ENCODE measurements at places on chromosomes 13 and 19.

DNA sequence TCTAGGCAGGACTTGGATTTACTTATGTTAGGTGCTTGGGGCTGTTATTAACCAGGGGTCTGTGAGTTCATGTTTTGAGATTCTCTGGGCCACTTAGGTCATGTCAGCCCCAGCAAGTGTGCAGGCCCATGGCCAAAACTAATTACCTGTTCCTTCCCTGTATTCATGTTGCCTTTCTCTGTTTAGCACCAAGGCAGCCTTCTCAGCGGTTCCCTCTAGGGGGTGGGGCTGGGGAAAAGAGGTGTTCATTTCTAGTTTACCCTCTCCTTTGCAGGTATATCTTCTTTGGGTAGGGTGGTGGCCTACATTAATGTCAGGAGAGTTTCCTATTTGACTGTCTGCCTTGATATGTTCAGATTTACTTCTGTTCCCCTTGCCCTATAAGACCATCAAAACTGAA, 61.7 kb downstream of the PDS5B start:
- DNase-seq = peak; percentile 15

DNA sequence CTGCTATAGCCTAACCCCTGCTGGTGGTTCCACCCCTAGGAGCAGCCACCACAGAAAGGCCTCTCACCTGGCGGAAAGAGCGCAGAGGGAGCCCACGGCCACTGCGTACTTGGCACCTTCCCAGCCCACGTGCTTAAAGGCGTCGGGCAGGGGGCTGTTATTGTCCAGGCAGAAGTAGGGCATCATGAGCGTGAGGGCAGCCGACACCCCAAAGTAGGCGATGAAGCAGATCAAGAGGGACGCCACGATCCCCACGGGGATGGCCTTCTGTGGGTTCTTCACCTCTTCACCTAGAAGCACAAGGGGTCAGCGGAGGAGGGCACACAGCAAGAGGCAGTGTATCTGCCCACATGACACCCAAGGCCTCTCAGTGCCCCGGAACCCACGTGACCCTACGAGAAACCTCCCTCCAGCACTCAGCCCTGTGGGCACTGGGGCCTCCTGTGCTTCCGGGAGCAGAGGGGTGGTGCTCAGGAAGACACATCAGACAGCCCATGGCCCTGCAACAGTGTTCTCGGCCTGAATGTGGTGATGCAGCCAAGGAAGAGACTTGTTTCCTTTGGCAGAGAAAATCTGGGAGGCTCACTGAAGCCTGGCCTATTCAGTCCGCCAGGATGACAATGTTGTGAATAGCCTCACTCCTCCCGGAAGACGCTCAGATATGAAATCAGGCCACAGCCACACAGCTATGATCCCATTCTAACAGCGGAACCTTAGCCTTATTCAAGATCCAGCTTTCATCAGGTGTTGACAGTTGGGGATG, 72.1 kb downstream of the SLC7A1 start:
- no peak for DNase-seq

DNA sequence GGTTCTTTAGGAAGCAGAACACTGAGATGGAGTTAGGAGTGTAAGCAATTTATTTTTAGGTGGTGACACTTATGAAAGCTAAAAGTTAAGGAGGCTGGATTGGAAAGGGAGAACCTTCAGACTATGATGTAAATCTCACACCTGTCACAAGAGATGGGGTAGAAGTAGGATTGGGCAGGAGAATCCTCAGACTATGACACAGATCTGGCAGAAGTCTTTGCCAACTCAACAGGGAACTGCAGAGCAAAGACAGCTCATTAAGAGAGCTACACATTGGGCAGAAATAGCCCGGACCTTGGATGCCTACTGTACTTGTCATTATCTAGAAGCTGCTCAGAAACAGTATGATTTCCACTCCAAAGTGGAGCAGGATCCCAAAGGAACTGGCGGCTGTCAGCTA, 134.4 kb downstream of the DNAJC15 start:
- DNase-seq = no peak

GRCh38 chr13:19586904-19587634, 25.7 kb upstream of the TPTE2 start:
- no peak for DNase-seq

GRCh38 chr19:55962186-55962585, 14.6 kb downstream of the NLRP8 start:
- no peak for DNase-seq

- DNase-seq = no peak
Measured at GRCh38 chr13:46720189-46720588, 76.8 kb downstream of the ESD start.

DNA sequence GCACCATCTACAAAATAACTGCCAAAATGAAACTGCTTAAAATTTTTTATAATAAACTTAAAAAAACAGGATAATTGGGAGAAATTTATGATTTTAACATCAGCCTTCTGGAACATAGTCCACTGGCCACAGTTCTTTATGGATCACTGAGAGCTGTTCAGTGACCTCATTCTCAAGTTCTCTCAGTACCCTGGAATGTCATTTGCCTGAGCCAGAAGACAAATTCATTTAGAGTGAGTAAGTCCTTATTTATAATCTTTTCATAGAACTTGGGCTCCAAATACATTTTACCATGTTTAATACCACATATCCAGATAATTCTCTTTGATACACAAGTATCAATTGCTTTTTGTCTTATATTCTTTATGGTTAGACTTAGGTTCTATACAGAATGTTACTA, 87.6 kb downstream of the CAB39L start:
- no peak for DNase-seq

GRCh38 chr19:51971624-51972023, 15.0 kb downstream of the ZNF350 start:
- no peak for DNase-seq

GRCh38 chr19:9565900-9566705, 18.2 kb downstream of the ZNF121 start:
- no peak for DNase-seq

DNA sequence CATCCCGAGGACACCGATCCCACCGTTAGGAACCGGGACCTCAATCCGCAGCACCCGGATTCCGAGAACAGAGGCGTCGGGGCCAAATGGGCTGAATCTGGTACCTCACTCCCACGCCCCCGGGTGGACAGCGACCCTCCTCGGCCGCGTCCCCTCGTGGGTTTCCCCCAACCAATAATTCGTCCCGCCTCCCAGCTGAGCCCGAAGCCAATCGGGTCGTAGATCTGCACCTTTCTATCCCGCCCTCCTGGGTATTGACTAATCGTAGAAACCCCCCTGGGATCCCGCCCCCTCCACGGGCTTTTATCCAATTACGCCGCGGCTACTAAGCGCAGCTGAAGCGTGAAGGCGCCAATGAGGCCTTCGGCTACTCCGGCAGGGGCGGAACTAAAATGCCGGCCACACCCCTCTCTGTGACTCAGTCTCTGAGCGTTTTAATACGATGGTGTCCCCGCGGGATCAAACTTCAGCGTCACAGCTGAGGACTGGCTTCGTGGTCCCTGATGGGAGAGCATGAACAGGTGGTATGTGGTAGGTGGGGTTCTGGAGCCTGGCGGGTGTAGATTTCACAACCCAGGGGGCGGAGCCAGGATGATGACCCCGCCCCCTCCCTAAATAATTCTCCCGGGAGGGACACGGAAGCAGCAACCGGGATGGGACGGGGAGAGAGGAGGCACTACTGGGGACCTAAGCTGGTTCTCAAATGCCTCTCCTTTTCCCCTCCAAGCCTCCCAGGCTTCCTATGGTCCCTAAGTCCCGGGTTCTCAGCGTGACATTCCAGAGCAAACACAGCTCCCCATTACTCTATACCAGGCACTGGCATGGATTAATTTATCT, at the start of the genes CCDC159 and TMEM205:
Gene CCDC159 (plus strand): TSS at position 416 of the 837 bp plus-strand sequence. CDS start 88 bp downstream, at position 504.
Gene TMEM205 (minus strand): TSS at position 165 of the 837 bp plus-strand sequence. CDS start 649 bp downstream, outside the sequence.
- DNase-seq = peak; percentile 98

DNA sequence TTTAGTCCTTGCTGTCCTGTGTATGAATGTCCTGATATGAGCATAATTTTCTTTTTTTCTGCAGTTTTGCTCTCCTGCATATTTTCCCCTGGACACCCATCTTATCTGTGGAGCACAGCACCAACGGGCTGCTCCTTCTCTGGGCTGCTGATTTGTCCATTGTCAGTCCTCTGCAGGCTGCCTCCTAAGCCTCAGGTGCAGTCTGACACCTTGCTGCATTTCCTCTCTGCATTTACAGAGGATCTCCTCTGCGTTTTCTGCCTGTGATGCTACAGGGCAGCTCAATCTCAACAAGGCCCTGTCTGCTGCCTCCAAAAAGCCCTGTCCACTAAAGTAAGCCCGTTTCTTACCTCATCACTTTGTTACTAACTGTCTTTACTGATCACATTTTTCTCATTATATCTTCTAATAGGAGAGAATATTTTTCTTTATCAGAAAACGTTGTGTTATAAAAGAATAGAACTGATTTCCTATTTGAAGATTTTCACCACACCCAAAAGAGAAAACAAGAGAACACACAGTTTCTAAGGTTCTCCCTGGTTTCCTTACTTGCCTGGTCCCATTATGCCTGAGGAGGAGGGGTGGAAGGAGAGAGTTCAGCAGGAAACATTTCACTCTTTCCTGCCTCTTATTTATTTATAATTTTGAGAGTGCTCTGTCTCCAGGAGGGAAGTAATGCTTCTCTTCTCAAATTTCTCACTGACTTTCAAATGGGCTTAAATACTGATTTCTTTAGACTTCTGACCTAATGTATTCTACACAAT, 65.6 kb upstream of the TDRD3 start:
- no peak for DNase-seq

- DNase-seq = no peak
Measured at GRCh38 chr13:44045180-44045562, 165.5 kb downstream of the LACC1 start.

- DNase-seq = no peak
Measured at GRCh38 chr13:87942205-87942604, 271.0 kb downstream of the SLITRK5 start.

- no peak for DNase-seq
Measured at GRCh38 chr13:35534343-35534742, 57.9 kb upstream of the MAB21L1 start.

DNA sequence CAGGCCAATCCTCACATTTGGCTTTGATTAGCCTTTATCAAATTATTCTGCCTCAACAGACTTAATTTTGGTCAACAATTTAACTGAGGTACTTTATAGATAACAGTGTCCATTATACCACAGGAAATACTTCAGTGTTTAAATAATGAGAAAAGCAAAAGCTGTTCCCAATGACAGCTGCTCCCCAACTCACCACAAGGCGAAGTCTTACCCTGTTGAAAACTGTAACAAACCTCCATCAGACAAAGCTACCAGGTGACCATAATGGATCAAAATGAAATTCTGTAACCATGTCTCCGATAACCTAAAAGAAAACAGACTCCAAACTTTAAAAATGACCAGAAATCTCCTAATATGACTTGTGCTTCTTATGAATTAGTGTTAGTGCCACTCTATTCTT, 50.3 kb downstream of the ZNF44 start:
- no peak for DNase-seq

DNA sequence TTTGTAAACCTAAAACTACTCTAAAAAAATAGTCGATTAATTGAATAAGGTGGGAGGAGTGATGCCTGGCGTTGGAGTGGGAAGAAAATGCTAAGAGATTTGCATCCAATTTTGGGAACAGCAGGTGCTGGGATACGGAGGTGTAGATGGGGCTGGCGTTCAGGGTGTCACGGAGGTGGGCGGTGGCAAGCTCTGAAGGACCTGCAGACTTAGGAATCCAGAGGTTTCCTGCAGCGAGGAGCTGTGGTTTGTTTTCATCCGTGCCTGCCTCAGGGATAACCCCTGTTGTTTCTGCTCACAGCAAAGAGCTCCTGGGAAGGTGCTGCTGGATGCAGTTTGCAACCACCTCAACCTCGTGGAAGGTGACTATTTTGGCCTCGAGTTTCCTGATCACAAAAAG, 166.4 kb upstream of the RNF113B start:
- no peak for DNase-seq

DNA sequence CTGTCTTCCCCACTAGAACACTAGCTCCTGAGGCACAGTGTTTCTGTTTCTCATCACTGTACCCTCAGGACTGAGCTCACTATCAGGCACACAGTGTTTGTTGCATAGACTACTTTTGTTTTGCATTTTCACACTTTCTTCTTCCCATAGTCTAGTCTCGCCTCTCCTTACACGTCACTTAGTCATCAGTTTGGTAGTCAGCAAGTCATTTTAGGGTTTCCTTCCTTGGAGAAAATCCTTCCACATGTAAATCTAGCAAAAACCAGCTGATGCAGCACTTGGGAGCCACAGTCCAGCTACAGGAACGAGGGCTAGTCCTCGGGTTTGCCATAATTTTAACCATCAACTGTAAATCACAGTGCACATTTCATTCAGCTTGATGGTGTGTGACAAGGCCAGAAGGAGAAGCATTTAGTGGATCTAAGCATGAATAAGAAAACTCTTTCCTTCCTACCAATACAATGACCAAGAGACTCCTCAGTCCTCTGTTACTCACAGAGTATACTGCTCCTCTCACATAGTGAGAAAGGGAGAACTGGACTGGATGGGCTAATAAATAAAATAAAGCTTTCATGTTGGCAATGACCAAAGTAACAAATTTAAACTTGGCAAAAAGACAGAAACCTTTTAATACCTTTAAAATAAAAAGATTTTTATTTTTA, 221.0 kb downstream of the KLF12 start:
- no peak for DNase-seq

DNA sequence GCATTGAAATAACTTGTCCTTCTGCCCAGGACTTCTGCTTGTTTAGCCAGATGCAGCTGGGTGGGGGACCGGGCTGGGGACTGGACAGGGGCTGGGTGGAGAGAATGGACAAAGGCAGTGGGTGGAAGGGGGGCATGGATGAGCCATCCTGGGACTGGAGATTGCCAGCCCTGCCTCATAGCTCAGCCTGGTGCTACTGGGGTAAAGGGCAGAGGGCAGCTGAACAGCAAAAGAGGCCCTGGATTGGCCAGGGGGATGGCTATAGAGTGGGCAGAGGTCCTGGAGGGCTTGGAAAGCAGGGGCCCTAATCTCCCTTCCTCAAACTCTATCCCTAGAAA, 17.7 kb upstream of the PLAUR start:
- no peak for DNase-seq

DNA sequence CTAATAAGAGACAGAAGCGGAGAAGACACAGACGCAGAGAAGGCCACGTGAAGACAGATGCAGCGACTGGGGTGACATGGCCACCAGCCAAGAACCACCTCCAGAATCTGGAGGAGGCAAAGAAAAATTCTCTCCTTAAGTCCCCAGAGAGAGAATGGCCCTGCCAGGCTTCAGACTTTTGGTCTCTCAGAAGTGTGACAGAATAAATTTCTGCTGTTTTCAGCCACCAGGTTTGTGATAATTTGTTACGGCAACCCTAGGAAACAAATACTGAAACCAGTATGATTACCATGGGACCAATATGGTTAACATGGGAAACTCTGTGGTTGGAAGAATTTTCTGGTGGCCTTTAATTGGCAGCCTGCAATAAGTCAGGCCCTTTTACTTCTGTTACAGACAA, 63.9 kb upstream of the DOCK9 start:
- no peak for DNase-seq

- DNase-seq = no peak
Measured at GRCh38 chr13:98972059-98972458, 5.8 kb downstream of the DOCK9 start.
